Amygdala (tissue), 56 donors: ENCODE measurements at places on chromosomes 5 and 9.

DNA sequence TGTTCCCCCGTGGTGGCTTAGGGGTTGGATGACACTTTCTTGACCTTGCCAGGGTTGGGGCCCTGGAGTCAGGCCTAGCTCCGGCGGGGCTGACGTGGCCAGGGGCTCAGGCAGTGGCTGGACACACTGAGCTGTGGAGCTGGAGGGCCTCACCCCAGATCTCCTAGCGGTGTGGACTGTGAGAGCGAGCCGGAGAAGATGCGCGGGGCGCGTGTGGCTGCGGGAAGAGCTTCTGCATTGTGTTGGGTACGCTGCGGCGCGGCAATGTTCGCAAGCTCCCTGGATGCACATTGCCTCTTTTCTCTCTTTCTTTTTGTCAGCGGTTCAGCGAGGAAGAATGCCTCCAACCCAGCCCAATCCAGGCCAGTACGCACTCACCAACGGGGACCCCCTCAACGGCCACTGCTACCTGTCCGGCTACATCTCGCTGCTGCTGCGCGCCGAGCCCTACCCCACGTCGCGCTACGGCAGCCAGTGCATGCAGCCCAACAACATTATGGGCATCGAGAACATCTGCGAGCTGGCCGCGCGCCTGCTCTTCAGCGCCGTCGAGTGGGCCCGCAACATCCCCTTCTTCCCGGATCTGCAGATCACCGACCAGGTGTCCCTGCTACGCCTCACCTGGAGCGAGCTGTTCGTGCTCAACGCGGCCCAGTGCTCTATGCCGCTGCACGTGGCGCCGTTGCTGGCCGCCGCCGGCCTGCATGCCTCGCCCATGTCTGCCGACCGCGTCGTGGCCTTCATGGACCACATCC is 4.8 kb downstream of the NR2F1 start:
- DNase-seq, result no peak

DNA sequence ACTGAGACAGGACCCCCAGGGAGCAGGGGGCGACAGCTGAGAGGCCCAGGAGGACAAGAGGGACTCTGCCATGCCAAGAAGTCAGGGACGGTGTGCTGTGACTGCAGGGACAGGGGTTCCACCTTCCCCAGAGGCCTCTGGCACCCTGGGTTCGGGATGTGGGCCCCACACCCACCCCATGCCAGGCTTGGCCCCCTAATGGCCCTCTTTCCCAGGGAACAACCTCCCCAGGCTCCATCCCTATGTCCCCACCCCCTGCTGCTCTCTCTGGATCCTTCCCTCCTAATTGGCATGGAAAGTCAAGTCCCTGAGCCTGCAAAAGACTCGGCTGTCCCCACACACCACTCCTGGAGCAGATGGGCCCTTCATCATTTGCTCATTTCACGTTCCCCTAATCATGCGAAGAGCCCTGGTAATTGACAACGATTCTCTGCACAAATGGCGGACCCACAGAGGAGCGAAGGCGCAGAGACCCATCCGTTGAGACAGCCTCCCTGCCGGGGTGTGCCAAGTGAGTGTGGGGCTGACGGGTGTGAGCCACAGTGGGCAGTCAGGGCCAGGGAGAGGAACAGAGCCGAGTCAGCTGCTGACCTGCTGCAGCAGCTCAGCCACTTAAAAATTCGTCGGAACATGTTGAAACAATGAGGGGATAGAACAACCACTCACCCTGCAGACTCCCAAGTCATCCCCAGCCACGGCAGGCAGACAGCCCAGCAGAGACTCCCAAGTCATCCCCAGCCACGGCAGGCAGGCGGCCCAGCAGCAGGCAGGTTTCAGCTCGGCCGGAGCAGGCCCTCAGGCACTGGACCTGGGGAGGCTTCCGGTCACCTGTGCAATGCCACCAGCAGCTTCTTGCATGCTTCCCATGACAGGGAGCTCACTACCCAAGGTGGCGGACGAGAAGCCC is 109.0 kb downstream of the VAV2 start:
- no peak for DNase-seq

DNA sequence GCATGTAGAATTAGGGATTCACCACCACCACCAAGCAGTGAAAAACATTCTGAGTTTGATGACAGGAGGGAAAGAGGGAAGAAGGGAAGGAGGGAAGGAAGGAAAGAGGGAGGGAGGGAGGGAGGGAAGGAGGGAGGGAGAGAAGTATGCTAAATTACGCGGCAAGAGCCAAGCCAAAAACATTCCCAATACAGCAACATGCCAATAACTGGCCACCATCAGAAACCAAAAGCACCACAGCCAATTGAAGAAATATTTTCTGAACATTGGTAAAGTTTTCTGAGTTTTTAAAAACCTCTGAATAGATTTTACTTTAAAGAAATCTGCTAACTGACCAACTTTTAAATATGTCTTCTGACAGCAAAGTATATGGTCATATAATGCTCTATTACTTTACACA is 36.0 kb downstream of the FNIP1 start:
- no peak for DNase-seq

DNA sequence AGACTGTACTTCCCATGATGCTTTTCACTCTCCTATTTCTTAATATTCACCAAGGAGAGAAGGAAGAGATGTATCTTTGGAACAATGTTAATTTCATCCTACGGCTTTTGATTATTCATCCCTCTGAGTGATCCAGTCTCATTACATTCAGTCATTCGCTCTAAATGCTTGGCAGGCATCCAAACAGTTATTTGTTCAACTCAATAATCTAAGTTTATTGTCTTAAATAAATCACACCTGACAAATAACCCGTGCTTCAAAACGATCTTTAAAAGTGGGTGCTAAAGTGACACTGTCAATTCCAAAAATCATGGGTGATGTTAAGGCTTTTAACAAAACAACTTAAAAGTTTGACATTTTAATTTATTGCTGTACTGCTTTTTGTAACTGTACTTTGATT is 233.1 kb downstream of the RASEF start:
- no peak for DNase-seq

GRCh38 chr9:126526218-126527108 is 87.3 kb upstream of the LMX1B start:
- DNase-seq, result no peak

DNA sequence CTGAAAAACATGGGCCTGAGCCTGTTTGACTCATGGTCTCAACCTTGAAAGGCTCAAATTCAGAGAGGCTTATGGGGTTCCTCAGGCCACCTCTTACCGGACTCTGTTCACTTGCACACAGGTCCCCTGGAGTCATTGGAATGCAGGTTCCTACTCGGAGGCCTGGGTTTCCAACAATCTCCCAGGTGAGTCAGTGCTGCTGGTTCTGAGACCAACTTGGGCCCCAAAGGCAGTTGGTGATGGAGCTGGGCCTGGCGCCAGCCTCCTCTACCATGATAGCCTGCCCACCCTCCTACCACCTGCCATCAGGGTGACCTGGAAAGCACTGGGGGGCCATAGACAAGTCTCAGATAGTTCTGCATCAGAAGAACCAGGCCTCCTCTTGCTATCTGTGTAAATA is 188.4 kb downstream of the RGS3 start:
- DNase-seq, result no peak

GRCh38 chr9:137083394-137084004 is 3.3 kb upstream of the MAN1B1 start:
- DNase-seq, result peak; percentile 40

- no peak for DNase-seq
Observed at GRCh38 chr5:97923496-97923895, 740.4 kb upstream of the RIOK2 start.

GRCh38 chr5:151110122-151110681 is 29.4 kb upstream of the TNIP1 start:
- DNase-seq, result no peak

DNA sequence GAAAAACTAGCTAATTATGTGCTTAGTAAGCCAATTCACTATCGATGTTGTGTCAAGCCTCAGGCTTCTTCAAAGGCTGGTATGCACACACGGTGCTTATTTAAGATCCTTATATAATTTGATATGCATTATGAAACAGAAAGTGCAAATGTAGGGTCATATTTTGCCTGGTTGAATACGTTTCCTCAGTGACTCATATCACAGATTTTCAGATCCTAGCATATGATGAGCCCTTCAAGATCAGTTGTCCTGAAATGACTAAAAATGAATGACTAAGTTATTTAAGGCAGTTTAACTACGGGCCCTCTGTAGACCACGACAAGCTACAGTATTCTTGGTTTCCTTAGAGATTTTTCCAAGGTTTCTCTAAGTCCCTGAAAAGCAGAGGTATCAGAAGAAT is 778.3 kb downstream of the PRELID2 start:
- DNase-seq, result no peak

DNA sequence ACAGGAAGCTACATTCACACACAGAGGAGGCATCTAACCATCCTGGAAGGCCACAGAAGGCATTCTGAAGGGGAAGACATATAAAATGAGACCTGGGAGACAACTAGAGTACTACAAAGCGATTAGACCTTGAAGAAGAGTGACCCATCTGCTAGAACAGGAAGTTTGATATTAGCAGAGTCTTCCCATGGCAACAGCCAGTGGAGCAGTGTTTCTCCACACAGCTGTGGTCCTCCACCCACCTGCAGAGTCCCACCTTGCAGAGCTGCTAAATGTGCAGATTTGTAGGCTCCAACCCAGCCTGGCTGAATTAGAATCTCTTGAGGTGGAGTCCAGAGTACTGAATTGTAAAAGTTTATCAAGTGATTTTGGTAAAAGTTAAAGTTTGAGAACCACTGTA is 267.0 kb downstream of the CETN3 start:
- no peak for DNase-seq

DNA sequence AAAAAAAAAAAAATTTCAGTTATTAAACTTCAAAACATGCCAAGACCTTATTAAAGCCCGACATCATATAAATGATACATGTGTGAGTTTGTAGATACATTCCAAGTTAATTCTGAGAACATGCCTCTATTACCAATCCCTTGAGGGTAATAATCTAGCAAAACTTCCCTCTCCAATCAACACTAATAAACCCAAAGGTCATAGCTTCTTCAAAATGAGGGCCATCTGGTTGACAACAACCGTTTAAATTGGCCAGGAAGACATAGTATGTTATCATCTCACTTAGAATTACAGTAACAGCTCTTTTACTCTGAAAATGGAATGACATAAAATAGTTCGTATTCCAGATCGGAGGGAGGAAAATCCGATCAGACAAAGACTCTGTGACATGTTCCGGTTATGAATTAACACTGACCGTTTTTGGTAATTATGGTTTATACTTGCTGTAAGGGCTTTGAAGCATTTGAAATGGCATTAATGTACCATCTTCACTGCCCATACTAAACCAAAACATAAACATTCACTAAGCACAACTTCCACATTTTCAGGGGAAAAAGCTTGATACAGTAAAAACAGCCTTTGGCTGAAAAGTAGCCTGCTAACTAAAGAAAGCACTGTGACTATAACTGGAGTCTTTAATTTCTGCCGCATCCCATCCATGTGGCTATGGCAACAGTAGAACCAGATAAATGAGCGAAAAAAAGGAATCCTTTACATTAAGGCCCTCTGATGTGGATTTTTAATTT is 50.3 kb downstream of the ANKH start:
- no peak for DNase-seq

DNA sequence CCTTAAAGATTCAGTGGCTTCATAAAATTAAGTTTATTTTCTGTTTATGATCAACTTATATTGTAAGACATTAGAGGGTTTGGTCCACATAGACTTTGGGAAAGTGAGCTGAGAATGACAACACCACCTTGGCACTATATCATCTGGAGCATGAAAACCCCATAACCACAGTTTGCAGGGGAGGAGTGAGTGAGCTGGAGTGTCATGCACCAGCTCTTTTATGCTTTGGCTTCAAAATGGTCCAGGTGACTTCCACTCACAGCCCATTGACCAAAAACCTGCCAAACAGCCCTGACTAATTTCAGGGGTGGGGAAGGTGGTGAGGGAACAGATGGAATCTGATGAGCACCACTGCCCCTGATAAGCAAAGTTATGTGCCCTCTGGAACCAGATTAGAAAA is 295.8 kb downstream of the DMRTA1 start:
- DNase-seq, result no peak

DNA sequence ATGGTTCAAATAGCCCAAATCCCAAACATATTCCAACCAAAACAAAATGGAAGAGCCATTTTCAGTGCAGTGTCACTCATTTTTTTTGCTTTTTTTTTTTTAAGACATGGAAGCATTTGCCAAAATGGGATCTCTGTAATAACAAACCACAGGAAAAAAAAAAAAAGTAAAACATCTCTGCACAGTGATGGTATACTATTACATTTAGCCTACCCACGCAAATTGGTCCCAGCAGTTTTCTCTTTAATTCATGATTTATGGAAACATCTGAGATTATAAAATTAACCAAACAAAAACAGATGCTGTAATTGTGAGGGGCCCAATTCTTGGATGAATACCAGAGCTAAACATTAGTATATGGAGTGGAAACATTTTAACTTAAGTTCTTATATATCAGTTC is 566.6 kb downstream of the ZNF608 start:
- no peak for DNase-seq

GRCh38 chr5:115977988-115978387 is 15.7 kb downstream of the LVRN start:
- no peak for DNase-seq

GRCh38 chr5:170757182-170757601 is 26.3 kb upstream of the GABRP start:
- no peak for DNase-seq

DNA sequence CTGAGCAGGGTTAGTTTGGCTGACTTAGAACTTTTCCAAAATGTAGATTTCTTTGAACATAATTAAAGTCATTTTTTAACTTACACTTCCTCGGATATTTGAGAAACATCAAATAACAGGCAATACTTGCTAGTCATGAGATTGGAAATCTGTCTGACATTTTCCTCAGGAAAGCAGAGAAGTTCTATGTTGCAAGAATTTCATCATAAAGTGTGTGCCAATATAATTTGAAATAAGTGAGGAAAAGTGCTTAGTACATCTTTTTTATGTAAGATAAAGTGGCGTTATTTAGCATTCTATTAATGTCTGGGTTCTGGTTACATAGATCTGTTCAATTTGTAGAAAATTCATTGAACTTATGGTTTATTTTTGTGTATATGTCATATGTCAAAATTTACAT is 48.7 kb upstream of the C5orf47 start:
- DNase-seq, result no peak

- DNase-seq, result no peak
Observed at GRCh38 chr9:107142896-107143603, 140.0 kb upstream of the RAD23B start.

- DNase-seq, result no peak
Observed at GRCh38 chr5:124652514-124652819, 94.0 kb downstream of the ZNF608 start.

DNA sequence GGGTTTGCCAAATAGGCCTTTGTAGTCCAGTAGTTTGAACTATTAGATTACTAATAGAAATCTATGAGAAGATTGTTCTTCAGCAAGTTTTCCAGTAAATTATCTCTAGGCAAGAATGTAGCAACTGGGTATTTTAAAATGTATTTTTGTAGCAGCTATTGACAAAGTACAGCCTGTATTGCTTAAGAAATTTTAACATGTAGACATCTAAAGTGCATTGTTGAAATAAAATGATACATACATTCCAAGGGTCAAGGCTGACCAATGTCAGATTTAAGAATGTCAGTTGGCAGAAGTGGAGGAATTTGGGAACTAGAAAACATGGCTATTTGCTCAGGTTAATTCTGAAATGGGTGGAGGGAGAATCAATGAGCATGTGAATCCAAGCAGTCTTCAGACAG is 57.5 kb upstream of the ZSWIM6 start:
- DNase-seq, result no peak

- DNase-seq, result no peak
Observed at GRCh38 chr5:73674669-73675004, 48.6 kb downstream of the ARHGEF28 start.

GRCh38 chr5:173752653-173753052 is 135.5 kb upstream of the CPEB4 start:
- no peak for DNase-seq
